ENCODE measurements at places on chromosomes 7 and 10.

GRCh38 chr7:2971914-2972834 is 71.5 kb downstream of the CARD11 start:
- peaks cover 7% of the 10 kb centered on the region for H3K36me3 ChIP-seq
- no peaks in the 10 kb centered on the region for H3K27me3 ChIP-seq
- H3K27ac ChIP-seq = no peak overlapping the region
- no peak for DNase-seq
- no peak overlapping the region for H3K4me3 ChIP-seq

DNA sequence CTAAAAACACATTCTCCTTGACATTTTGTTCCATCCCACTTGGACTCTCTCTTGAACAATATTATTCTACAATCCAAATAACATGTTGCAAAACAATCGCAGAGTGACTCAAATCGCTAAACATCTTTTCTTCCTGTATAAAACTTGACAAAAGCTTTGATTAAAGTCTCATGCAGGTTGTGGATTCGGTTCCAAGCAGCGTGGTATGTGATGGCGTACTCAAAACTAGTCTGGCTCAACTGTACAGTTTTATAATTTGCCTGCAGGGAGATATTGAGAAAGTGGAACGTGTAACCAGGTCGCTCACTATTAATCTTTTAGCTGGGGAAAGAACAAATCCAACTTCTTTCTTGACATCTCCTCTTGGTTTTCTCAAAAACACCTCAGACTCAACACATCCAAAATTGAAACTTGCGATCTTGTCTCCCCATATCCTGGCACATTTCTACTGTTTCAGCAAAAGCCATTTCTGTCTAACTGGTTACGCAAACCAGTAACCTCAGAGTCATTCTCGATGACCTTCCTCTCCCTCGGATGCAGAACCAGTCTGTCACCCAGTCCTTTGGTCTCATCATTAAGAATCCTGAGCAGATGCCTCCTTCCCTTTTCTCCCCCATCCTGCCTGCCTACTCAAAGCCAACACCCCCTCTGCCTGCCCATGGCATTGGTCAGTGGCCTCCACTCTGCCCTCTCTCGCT is 100.1 kb downstream of the CACNB2 start:
- H3K36me3 ChIP-seq = no peaks in the 10 kb centered on the region
- no peak for DNase-seq
- H3K27me3 ChIP-seq = no peaks in the 10 kb centered on the region
- no peak overlapping the region for H3K4me3 ChIP-seq
- H3K4me1 ChIP-seq = no peaks in the 10 kb centered on the region
- H3K27ac ChIP-seq = no peak overlapping the region

- DNase-seq = no peak
- peaks cover 17% of the 10 kb centered on the region for H3K4me1 ChIP-seq
- H3K4me3 ChIP-seq = no peak overlapping the region
- no peak overlapping the region for H3K27ac ChIP-seq
- H3K36me3 ChIP-seq = no peaks in the 10 kb centered on the region
- H3K27me3 ChIP-seq = no peaks in the 10 kb centered on the region
Measured at GRCh38 chr7:70704831-70705346, 427.1 kb upstream of the GALNT17 start.

DNA sequence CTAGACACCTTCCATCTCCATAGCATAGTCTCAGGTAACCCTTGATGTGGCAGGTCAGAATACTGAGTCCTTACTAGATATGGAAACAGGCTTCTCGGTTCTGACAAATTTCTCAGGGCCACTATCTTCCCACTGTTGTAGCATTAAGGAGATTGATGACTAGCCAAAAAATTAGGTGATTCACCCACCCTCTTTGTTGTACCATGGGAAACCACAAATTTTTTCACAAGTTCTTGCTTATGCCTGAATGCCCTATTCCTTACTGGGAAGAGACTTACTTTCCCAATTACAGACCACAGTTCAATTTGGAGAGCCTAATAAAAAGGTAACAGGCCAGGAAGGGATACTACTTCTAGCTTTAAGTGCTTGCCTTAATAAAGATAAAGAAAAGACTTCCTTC is 948.8 kb downstream of the GRM8 start:
- no peak for DNase-seq
- H3K27ac ChIP-seq = no peak overlapping the region
- H3K27me3 ChIP-seq = no peaks in the 10 kb centered on the region

DNA sequence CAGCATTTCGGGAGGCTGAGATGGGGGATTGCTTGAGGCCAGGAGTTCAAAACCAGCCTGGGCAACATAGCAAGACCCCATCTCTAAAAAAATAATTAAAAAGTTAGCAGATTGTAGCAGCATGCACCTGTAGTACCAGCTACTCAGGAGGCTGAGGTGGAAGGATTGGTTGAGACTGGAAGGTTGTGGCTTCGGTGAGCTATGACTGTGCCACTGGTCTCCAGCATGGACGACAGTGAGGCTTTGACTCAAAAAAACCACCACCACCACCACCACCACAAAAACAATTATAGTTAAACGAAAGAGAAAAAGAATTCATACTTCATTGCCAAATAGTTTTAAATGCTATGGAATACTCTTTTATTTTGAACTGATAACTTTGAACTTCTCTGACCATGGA is 63.4 kb downstream of the VTI1A start:
- no peak overlapping the region for H3K4me3 ChIP-seq
- no peaks in the 10 kb centered on the region for H3K36me3 ChIP-seq
- DNase-seq = no peak
- no peaks in the 10 kb centered on the region for H3K27me3 ChIP-seq
- H3K27ac ChIP-seq = no peak overlapping the region
- no peaks in the 10 kb centered on the region for H3K4me1 ChIP-seq

Data from T-cell (primary cell).